Stimulated activated CD8-positive, alpha-beta memory T cell treated with anti-CD3 and anti-CD28 coated beads, Interleukin-15, amount 100 ng/mL, for 1 hour (primary cell): ENCODE measurements at places on chromosomes 13 and 19.

DNA sequence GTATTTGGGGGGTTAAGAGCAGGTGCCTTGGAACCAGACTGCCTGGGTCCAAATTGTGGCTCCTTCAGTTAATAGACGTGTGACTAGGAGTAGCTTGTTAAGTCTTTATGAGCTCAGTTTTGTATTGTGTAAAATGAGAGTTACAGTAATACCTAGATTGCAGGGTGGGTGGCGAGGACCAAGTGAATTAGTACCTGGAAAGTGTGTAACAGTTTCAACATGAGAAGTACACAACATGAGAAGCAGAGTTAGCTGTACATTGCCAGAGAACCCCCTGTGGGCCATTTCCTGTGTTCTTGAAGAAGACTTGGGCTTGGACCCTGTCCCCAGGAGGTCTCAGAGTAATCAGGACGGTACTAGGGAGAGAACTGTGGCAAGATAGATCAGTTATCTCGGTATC is 36.8 kb downstream of the PPP2R1A start:
- DNase-seq: no peak

DNA sequence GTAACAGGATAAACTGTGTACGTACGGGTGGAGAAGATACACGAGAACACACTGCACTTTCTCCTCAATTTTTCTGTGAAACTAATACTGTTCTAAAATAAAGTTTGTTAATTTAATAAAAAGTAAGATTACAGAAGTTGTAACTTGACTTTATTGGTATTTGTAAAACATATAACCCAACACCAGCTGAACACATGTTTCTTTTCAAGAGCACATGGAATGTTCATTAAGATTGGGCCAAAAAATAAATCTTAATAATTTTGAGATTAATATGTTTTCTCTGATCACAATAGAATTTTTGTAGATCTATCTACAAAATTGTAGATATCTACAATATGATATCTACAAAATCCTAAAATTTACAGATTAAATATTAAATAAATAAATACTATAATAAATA is 55.1 kb upstream of the ZNF599 start:
- DNase-seq: no peak

GRCh38 chr19:17450264-17451075 is 2.0 kb upstream of the TMEM221 start:
- DNase-seq: no peak

GRCh38 chr19:24052811-24053210 is 34.2 kb upstream of the ZNF254 start:
- DNase-seq: no peak

- no peak for DNase-seq
These were observed 16.1 kb downstream of the SBK2 start for GRCh38 chr19:55520691-55521292.

GRCh38 chr13:67353031-67353430 is 122.9 kb upstream of the PCDH9 start:
- no peak for DNase-seq

DNA sequence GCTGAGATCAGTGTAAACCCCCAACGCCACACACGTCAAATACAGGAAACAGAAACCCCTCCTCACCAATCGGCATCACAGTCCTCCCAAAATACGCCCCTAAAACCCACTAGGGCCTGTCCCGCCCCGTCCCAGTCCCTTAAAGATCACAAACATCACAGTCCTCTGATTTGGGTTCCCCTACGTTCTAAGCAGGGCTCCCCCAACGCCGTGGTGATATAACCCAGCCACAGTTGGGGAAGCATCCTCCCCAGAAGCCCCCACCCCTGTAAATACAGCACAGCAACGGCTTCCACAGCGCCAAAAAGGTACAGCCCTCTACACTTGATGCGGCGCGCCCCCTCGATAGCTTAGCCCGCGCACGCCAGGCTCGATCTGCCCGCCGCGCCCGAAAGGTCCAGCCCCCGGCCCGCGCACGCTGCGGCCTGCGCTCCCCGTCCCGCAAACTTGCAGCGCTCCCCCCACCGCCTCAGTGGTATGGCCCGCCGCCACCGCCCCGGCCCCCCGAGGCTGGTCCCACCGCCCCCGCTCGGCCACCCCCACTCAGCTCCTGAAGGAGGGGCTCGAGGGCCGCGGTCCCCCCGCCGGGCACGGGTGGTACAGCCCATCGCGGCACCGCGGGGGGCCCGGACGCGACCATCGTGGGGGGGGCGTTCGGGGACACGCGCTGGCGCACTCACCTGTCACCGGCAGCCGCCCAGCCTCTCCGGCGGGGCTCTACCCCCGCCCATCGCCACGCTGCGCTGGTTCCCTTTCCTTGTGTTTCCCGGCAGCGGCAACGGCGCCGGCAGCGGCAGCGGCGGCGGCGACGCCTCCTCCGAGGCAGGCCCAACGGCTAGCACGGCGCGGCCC is at the start of gene AKT2:
AKT2 (minus strand) TSS at position 845 of the 852 bp plus-strand sequence. CDS start 20,078 bp downstream, outside the sequence.
- DNase-seq: peak; percentile 38

- no peak for DNase-seq
These were observed 706 bp downstream of the TNFRSF19 start for GRCh38 chr13:23570921-23571315.

DNA sequence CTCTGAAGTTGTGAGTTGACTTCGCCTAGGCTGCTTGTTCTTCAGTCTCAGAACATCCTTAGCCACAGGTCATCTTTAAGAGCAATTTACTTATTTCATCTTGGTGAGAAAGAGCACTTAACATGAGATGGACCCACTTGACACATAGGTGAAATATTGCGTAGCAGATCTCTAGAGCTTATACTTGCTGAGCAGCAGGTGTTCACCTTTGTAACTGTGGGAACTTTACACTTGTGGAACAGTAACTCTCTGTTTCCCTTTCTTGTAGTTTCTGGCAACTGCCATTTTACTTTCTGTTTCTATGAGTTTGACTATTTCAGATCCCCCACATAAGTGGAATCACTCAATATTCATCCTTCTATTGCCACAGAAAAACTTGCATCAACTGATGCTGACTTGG is 95.7 kb downstream of the SLC10A2 start:
- DNase-seq: no peak

DNA sequence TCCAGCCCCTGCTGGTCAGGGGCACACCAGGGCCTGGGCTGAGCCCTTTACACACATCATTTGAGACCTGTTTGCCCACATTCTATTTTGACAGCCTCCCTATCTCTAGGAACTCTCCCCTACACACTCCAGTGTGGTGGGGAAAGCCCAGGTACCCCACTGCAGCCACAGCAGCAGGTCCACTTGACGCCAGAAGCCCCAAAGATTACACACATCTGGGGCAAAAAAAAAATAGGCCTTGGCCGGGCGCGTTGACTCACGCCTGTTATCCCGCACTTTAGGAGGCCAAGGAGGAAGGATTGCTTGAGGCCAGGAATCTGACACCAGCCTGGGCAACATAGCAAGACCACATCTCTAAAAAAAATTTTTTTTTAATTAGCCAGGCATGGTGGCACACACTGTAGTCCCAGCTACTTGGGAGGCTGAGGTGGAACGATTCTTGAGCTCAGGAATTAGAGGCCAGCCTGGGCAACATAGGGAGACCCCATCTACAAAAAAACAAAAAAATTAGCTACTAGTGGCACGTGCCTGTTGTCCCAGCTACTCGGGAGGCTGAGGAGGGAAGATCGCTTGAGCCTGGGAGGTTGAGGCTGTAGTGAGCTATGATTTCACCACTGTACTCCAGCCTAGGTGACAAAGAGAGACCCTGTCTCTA is 18.0 kb upstream of the CD22 start:
- no peak for DNase-seq

- DNase-seq: no peak
These were observed 4.4 kb downstream of the CCDC61 start for GRCh38 chr19:45999653-46000121.

- no peak for DNase-seq
These were observed 2280.4 kb upstream of the PCDH20 start for GRCh38 chr13:63696055-63696454.

DNA sequence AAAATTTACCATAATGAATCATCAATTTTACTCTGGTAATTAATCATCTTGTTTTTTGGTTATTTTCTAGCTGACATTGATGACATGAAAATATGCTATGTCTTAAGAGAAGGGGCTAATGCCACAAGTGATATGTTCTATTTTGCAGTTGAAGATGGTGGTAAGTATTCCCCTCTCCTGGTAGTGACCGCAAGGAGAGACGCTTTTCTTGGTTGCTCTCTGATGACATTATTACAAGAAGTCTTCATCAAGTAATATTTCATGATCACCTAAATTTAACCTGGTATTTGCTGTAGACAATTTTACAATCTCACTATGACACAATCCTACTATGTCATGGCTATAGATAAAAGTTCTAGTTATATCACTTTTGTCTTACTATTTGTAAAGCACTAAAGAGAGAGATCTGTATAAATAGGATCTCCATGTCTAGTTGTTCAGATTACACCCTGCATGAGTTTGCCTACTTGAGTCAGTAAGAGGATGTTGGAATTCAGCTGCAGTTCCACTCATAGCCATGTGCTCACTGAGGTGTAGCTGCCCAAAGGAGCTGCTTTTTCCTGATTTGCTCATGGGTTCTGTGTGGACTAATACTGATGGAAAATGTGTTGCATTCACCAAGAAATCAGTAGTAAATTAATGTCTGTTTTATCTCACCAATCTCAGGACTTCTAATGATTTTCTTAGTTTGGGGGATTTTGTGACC is 10.9 kb downstream of the FREM2 start:
- no peak for DNase-seq

- DNase-seq: no peak
These were observed 172.3 kb upstream of the KLF12 start for GRCh38 chr13:74306496-74306895.

DNA sequence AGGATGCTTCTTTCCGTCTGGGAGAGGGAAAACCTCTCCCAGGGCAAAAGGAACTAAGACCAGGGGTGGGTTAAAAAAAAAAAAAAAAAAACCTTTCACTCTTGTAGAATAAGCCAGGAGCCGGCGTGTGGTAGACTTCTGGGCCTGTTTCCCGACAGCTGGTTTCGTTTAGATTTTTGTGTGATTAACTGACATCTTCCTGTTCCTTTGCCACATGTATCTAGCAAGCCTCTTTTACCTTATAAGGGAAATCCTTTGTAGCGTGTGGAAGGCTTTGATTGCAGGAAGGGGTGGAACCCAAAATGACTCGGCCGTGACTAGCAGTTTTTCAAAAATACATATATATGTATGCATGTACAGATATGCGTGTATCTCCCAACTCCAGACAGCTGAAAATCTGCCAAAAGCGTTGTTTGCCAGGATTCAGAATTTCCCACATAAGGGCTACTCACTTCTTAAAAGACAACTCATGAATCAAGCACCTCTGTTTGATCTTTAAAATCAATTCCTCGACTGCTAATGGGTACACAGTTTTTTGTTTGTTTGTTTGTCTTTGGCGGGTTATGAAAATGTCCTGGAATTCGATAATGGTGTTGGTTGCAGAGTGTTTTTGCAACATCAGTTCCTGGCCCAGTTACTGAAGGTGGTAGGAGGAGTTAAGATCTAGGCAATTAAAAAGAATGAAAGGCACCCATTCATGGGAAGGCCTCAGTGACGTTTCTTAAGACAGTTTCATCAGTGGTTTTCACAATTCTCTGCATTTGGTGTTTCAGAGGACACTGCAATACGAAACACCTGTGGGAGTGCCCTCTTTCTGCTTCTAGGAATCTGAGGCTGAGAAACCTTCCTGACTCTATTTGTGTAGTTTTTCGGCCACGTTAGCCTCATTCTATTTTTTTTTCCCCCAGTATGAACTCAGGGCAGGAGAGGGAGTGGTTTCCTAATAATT is 2.7 kb downstream of the TPM4 start:
- peak; percentile 37 for DNase-seq

DNA sequence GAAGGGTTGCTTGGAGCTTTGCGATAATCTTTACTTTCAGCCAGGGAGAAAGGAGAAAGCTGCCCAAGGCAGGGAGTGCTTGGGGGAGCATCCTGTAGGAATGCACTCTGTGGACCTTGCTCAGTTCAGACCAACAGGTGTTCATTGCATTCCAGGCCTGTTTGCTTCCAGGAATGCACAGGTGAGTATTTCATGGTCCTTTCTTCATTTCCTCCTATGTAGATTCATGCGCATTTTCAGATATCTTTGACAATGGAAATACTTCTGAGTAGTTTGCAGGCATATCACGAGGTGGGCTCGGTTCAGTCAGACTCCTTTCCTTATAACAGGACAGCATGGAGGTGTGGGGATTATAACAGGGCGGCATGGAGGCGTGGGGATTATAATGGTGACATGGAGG is 254.8 kb downstream of the FGF9 start:
- no peak for DNase-seq
